Activated CD8-positive, alpha-beta memory T cell treated with anti-CD3 and anti-CD28 coated beads, Interleukin-2, amount 50 U/mL, for 48 hours (primary cell): ENCODE measurements at places on chromosomes 7 and 10.

DNA sequence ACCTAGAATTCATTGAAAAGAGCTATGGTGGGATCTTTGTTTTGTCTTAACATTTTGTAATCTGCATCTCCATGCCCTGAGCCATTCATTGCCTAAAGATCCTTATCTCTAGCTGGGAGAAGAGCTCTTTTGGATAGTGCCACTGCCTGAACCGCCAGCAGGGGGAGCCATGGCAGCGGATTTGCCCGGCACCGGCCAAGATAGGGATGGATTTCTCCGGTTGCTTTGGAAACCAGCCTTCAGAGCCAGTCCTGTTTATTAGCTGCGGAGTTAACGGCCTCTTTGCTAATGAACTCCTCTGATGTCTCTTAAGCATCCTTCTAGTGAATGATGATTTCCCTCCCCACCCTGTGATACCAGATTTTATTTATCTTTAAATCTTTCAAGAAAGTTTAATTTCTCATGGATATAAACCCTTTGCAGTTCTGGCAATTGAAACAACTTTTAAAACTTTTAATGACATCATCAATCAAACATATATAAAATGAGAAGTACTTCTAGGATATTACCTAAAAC lies 58.2 kb upstream of the LYZL2 start:
- DNase-seq, result peak; percentile 94

DNA sequence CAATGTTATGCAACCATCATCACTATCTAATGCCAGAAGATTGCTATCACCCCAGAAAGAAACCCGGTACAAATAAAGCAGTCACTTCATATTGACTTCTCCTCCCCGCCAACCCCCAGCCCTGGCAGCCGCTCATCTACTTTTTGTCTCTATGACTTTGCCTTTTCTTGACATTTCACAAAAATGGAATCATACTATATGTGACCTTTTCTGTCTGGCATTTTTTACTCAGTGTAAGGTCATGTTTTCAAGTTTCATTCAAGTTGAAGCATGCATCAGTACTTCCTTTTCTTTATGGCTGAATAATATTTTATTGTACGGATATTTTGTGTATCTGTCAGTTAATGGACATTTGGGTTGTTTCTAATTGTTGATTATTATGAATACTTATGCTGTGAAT lies 28.1 kb downstream of the FHIP2A start:
- DNase-seq, result no peak

GRCh38 chr7:51144178-51144577 lies 172.4 kb downstream of the COBL start:
- DNase-seq, result no peak

DNA sequence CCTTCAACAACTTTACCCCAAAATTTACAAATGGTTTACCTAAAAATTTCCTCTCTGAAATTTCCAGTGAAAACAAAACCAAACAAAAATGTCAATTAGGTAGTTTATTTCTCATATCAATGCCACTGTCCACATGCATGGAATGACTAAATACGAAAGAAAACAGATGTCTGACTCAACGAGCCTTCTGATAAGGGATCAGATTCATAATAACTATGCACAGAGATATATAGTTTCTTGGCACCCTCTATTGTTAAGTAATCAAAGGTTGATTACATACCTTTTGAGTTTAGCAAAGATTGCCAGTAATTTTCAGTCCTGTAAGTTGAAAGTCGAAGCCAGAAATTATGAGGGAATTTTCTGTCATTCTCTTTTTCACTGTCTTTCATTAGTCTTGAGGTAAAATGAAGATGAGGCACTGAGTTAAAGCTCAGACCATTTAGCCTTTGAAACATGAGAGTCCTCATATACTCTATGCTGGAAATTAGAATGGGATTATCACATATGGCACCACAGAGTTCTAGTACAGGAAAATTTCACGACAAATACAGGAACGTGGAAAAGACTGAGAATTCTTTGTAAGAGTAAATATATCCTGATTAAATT lies 519.1 kb upstream of the ANKRD30A start:
- no peak for DNase-seq

- DNase-seq, result no peak
These were observed 116.4 kb upstream of the NOBOX start for GRCh38 chr7:144519925-144520324.

DNA sequence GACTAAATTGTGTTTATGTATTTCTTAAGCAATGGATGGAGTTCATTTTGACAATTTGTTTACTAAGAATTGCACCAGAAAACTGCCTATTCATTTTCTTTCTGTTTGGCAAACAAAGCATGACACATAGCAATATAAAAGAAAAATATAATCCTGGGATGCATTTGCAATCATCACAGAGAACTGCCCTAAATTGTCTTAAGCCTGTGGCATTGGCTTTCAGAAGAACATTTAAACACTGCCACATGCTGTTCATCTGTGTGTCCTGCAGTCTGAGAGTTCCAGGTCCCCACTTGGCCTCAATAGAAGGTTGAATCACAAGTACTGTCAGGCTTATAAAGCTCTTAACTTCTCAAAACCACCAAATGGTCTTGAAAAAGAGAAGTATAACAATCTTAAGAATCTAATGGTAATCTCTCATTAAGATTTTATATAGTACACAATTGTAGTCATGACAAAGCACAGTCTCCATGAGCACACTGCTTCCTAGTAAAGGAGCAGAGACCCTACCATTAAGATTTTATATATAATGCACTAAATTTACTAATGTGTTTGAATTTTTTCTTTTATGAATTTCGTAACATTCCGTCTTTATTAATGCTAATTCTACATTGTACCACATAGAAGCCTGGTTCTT lies 29.9 kb downstream of the RNLS start:
- DNase-seq, result no peak

DNA sequence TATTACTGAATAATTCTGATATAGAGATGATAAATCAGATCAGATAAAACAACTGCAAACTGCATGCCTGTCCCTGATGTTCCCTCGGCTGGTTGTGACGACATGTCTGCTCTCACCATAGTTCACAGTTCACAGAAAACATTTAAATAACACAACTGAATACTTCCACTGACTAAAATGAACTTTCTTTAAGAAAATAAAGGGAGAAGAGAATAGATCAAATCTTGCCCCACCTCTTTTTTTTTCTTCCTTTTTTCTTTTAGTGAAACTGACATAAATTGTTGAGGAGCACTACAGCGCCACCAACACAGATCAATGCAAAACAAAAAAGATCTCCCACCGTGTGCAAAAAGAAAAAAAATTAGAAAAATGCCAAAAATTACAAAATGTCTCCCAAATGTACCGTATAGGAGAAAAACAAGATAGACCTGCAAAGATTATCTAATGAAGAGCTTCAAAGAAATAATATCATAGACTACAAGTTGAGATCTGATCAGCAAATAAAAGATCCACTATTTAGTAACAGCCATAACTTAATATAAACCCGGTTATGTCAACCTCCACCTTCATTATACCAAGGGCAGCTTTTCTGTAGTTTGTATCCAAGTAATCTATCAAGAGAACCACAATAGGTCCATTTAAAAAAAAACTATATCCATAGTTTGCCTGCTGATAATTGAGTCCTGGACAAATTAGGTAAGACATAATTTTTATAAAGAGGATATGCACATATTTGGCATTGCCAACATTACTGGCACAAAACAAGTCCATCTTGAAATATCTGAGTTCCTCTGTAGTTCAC lies 30.7 kb upstream of the EPC1 start:
- no peak for DNase-seq

- DNase-seq, result no peak
These were observed 33.6 kb downstream of the PDE1C start for GRCh38 chr7:32036557-32036956.

GRCh38 chr7:23721456-23721855 lies 11.4 kb downstream of the STK31 start:
- no peak for DNase-seq

DNA sequence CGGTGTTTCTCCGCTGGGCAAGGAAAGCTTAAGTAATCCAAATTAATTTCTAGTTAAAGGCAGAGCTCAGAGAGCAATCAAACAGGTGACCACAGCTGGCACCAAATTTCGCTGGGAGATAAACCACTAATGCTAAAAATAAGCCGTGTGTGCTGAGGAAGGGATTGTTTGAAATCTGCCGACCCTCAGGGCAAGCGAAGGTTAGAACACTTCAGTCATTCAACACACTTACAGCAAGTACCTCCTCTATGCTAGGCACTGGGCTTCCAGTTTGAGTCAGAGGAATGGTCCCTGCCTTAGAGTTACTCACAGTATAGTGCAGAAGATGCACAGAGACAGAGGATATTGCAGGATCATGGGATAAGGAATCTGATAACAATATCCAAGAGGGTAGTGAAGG lies 467.9 kb upstream of the PODXL start:
- no peak for DNase-seq

- DNase-seq, result peak; percentile 29
These were observed 339.2 kb downstream of the DNAJB6 start for GRCh38 chr7:157676001-157676400.

GRCh38 chr7:37820708-37821468 lies 27.5 kb upstream of the NME8 start:
- DNase-seq, result no peak

GRCh38 chr10:18829259-18829658 lies 170.0 kb downstream of the ARL5B start:
- DNase-seq, result no peak

- DNase-seq, result no peak
These were observed 124.9 kb downstream of the RNLS start for GRCh38 chr10:88458209-88458608.

- DNase-seq, result no peak
These were observed 19.0 kb upstream of the COL1A2 start for GRCh38 chr7:94375691-94376090.

GRCh38 chr7:13352677-13353076 lies 636.8 kb downstream of the ETV1 start:
- no peak for DNase-seq

DNA sequence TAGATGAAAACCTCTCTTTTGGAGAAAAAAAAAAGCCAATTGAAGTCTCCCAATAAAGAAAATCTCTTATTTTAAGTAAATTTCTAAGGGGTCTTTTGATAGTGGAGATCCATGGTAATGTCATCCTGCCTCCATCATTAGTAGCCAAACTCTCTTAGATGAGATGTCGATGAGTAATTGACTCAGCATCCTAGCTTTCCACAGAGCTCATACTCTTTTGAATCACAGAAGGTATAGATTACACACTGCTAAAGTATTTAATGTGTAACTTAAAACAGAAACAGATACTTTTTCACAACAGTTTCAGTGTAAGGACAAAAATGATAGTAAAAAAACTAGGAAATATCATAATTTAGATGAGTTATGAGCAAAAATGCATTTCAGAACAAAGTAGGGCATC lies 19.4 kb downstream of the MAGI2 start:
- no peak for DNase-seq

DNA sequence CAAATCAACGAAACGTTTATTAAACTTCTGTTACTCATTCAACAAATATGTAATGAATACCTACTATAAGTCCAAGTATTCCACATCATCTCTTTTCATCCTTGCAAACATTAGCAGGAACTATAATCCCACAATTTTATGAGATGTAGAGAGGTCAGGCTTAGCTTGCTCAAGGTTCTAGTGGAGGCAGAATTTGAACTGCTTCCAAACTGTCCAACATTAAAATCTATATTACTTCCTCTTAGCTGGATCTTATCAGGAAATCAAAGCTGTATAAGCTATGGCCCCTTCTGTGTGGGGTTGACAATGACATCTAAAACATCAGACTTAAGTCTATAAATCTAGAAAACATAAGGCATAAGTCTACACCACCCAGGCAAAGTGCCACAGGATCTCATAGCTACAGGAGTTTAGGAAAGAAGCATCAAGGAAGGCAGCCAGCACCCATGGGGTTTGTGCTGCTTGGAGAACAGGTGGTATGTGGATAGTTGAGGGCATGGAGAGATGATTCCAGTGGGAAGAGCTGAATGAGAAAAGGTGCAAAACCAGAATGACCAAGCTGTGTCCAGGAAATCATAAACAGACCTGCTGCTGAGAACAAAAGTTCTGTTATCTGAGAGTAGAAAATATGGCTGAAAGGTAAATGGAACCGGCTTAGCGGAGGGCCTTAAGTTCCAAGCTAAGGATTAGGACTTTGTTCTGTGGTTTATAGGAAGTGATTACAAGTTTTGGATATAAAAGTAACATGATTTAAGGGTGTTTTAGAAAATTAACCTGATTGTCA lies 34.5 kb downstream of the PAPSS2 start:
- no peak for DNase-seq

- DNase-seq, result peak; percentile 99
These were observed 843 bp upstream of the GATA3 start for GRCh38 chr10:8053446-8054243.

DNA sequence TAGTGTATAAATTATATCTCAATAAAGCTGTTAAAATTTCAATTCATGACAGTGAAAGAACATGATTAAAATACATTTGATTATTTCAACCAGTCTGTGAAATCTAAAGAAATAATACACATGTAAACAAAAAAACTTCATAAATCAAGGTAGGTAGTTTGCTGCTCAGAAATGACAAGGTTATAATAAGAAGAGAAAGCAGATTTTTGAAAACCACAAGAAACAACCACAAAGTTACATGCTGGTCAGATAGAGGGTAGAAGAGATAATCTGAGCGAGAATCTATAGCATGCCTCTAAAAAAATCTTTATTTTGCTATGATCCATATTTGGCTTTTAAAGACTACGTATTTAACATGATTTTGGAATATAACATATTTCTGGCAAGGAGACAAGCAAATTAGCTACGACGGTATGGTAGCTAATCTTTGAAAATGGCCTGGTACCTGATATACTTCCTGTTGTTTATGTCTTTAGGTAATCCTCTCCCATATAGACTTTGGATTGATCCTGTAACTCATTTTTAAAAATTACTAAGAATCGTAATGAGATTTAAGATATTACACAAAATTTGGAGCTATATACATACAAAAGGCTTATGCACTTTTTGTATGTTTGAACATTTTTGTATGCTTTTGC lies 23.5 kb upstream of the VCL start:
- DNase-seq, result no peak

DNA sequence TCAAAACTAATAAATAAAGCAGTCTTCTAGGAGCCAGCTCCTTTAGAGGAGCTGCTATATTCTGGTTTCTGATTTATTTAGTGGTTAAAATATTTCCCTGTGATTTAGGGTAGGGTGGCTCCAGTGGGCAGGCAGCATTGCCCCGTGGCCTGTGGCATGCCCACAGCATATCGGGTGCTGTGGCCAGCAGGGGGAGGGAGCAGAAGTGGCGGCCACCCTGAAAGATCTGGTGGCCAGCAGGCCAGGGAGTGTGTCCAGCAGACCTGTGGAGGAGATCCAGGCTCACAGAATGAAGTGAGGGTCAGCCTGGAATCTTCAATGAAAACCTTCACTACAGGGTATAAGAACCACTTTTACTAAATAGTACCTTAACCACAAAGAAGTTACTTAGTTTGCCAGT lies 189.2 kb downstream of the TAX1BP1 start:
- no peak for DNase-seq

DNA sequence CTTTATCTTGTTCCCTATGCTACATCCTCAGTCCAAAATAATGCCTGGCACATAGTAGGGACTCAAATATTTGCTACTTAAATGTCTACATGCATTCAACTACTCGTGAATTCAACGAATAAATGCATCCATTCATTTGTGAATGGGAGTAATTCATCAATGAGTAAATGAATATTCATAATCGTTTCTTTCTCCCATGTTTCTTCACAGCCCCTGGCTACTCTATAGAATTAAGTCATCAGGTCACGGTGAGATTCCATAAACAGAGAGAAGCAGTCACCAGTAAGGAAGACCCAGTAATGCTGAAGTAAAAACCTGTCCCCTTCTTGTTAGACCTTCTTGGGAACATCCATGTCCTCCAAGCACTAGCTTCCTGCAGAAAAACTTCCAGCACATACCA lies 48.4 kb downstream of the ATE1 start:
- DNase-seq, result no peak

GRCh38 chr7:55158541-55159382 lies 139.9 kb downstream of the EGFR start:
- no peak for DNase-seq
